ENCODE measurements at places on chromosomes 3 and 15.

GRCh38 chr15:81336568-81336967 is 12.6 kb upstream of the STARD5 start:
- no peak for DNase-seq

DNA sequence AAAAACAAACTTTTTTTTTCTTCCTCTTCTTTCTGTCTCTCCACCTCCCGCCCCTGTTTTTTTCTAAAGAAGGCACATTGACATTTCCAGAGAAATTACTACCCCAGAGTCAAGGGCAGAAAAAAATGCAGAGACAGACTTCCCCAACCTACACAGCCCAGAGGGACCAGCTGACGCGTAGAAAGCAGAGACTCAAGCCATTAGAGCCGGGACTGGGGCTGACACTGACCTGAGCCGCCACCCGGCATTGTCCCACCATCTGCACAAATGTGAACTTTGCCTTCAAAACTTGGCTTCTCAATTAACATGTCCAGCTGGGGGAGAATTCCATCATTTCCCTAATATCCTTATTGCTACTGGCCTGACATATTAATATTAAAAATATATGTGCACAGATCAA is 385.6 kb downstream of the NR2F2 start:
- DNase-seq, result no peak

DNA sequence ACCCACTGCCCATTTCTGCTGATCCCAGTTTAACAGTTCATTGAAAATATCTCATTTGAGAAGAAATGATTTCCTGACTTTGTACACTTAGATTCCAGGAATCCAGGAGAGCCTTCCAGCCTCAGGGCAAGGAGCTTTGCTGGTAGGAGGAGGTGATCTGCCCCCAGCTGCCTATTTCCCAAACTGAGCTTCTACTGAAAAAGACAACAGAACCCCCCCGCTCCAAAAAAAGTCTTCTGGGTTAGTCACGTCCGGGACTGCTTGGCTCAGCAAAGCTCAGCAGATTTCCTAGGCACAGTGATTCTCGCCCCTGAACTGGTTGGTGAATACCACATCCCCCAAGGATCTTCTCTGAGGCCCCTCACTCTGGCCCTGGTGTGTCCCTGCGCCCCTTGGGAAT is 13.1 kb downstream of the SLC6A6 start:
- DNase-seq, result no peak

DNA sequence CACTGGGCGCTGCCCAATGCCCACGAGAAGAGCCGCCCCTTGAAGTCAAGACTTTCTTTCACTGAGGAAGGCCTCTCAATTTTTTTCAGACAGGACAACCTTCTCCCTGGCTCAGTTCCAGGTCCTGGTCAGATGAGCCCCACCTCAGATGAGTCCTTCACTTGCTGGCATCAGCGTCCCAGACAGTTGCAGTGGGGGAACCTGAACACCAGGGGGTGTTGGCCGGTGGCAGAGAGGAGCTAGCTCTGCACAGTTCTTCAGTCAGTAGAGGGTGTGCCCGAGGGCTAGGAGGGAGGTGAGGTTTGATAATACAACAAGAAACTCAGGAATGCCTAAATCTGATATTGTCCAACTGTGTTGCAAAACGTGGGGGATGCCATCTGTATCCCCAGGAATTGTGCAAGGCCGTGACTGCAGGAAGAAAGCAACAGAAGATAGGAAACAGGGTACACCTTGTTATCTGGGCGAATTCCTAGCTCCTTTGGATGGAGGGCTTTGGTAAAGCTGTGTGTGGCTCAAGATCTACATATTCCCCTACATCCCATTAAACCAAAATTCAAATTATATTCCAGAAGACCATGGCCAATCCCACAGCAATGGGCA is 34.3 kb downstream of the CCR3 start:
- peak; percentile 24 for DNase-seq

DNA sequence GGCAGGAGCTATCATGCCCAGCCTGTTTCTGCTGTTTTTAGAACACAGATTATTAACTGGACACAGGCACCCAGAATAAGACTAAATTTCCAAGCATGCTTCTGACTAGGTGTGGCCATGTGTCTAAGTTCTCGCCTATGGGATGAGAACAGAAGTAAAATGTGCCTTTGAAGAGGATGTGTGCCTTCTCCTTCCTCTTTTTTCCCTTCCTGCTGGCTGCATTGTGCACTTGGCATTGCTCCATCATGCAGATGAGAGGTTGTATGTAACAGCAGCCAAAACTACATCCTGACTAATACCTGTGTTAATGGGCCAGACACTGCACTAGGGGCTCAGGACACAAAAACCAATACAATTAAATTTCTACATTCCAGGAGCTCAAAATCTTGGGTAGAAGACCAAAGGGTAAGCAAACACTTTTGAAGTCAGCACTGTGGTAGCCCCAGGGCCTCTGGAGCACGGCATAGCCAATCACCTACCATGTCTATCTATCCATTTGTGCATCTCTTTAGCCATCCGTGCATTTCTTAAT is 40.9 kb upstream of the RNU6-1 start:
- no peak for DNase-seq

DNA sequence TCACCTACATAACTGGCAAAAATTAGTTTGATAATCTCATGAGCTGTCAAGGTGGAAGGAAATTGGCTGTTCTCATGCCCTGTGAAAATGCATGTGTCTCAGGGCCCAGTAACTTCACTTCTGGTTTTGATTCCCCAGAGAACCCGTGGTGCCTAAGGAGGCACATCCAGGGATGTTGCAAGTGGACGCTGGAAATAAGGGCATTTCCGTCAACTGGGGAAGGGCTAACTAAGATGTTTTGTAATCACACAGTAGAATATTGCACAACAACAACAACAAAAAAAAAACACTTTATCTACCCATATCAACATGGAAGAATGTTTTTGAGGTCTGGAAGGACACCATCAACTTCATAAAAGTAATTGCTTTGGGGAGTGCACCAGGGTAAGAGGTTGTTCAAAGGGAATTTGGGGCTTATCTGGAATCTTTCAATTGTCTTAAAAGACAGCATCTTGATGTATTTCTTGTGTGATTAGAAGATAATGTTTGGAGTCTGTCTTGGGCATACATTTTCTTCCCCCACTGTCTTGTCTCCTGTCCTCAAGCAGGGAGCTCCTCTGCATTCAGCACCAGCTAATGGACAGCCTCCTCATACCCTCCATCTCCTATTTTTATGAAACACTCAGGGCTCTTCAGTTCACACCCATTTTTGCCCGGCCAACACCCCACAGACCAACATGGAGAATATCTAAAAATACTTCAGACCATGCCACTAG is 37.2 kb upstream of the PRR20G start:
- DNase-seq, result no peak

DNA sequence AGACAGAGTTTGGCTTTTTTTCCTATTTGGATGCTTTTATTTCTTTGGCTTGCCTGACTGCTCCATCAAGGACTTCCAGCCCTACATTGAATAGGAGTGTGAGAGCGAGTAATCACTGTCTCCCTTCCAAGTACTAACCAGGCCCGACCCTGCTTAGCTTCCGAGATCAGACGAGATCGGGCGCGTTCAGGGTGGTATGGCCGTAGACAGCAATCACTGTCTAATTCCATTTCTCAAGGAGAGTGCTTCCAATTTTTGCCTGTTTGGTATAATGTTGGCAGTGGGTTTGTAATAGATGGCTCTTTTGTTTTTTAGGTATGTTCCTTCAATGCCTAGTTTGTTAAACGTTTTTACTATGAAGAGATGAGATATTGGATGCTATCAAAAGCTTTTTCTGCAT is 125.0 kb upstream of the PEX5L start:
- no peak for DNase-seq

DNA sequence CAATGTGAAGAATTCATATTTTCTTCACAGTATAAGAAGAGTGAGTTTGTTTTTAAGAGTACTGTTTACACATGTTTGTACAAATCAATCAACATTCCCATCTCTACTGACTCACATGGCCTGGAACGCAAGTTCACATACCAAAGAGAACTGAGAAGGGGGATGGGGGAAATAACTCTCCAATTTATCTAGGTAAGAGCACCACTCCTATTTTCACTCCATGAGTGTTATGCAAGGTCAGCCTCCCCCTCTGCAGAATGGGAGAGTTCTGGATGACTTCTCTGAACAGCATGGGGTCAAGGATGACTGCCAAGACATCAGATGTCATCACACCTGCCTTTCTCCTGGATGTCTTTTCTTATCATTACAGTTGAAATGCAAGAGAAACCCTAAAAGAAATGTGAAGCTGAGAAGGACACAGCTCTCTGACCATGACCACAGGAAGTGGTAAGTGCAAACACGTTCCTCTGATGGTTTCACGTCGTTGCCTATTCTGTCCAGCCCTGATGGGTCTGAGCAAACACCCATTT is 95.2 kb downstream of the SEMA6D start:
- DNase-seq, result no peak

GRCh38 chr3:14564741-14565140 is 24.6 kb upstream of the GRIP2 start:
- DNase-seq, result no peak

GRCh38 chr3:179460260-179460659 is 9.0 kb upstream of the GNB4 start:
- DNase-seq, result no peak

- no peak for DNase-seq
Observed at GRCh38 chr15:68807249-68807648, 13.4 kb downstream of the ANP32A start.

- DNase-seq, result no peak
Observed at GRCh38 chr15:76667943-76668715, 237.0 kb downstream of the SCAPER start.

- DNase-seq, result no peak
Observed at GRCh38 chr3:81790117-81790516, 28.7 kb upstream of the GBE1 start.

DNA sequence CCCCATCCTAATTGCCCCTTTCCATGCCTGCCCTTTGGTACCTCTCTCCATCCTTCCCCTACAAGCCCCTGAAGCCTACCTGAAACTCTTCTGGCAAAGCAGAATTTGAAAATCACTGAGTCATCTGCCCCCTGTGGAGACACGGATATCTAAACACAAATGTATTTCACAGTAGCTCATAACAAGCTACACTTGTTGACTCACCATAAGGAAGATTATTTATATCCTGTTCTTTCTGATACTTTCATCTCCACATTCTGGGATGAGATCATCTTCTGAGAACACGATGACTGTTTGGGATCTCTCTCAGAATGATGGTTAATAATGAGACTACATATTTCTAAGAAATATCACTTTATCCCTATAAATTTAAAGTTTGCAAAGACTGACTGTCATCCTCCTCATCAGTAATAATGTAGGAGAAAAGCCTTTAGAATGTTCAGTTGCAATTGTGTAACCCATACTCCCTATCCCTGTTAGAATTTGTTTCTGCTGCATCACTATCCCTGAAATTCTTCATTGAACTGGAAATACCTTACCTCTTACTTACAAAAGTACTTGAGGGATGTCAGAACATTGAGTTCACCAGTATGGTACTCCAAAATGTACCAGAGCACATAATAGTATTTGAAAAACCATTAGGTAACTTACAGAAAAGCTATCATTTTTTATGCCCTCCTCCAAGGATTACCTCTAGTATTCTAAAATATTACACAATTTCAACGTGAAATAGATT is 116.1 kb upstream of the IL12A start:
- no peak for DNase-seq

Measured in C1 segment of cervical spinal cord (tissue), 14 donors.